Right kidney (tissue), 9 donors: ENCODE measurements at places on chromosomes 1 and 21.

DNA sequence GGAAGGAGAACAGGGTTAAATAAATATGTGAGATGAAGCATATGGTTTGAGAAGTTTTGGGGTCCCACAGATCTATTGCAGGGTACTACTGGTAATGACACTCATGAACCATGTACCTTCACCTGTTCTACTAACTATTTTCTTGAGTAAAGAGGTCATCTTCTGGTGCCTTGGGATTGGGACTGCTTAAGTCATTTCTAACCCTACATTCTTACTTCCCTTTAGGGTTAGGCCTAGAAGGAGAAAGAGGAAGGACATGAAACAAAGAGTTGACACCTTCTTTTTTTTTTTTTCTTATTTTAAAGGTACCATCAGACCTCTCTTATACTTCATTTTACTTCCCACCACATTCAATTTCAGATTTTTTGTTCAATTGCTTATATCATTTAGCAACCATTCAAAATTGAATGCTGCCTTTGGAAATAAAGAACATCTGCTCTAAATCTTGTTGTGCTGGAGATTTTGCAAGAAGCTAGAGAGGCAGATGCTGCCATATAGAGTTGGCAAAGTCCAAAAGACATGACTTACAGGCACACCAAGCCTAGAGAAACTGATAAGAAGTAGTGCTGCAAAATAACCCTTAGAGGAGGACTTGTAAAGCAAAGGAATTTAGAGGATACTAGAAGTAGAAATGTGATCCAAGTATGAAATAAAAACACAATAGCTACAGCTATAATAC, 374.4 kb upstream of the ST6GALNAC5 start:
- no peak for DNase-seq

GRCh38 chr1:209767706-209768105, 11.9 kb downstream of the TRAF3IP3 start:
- DNase-seq: no peak

- DNase-seq: no peak
Measured at GRCh38 chr21:38804030-38804788, 1.5 kb upstream of the ETS2 start.

DNA sequence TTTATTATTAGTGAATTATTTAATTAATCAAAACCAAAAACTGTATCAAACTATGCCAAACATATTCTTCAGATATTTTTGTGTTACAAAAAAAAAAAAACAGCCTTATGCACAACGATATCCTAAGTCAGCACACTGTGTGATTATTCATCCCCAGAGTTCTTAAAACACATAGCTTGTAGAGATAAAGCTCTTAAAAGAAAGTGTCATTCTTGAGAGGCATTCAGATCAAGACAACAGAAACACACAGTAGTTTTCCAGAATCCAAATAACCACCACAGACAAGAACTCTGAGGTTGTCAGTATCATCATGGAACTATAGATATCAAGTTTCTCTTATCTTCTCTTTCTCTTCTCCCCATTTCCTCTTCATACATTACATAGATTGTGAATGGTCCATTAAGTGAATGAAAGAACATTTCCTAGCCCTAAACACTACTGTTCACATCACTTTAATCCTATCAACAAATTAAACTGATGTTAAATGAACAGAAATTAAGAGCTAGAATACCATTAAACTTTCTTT, 13.5 kb downstream of the ZZZ3 start:
- no peak for DNase-seq

DNA sequence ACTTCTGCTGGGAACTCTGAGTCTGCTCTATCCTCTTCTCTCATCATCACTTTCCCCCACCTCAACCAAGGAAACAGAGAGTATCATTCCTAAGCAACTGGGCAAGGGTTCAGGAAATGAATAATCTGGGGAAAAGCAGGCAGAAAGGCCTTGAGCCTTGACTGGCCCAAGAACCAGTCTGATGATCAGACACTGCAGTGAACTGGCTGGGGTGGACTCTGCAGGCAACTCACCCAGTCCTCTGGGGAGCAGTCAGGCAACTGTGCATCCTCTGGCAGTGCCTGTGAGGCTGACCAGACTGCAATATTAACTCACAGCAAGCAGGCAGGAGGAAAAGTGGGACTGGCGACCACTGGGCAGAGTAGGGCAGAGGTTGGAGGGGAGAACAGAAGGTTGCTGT, 991 bp downstream of the ANKRD35 start:
- no peak for DNase-seq
